ENCODE measurements at places on chromosomes 4 and X.

GRCh38 chr4:139735381-139736273 lies 70.0 kb downstream of the MGST2 start:
- no peak for DNase-seq

- no peak for DNase-seq
Measured at GRCh38 chr4:154137320-154137905, 348.5 kb upstream of the SFRP2 start.

GRCh38 chrX:110287605-110288004 lies 30.3 kb downstream of the AMMECR1 start:
- DNase-seq = no peak

- peak; percentile 30 for DNase-seq
Measured at GRCh38 chrX:20265221-20265725, 1.4 kb downstream of the RPS6KA3 start.

DNA sequence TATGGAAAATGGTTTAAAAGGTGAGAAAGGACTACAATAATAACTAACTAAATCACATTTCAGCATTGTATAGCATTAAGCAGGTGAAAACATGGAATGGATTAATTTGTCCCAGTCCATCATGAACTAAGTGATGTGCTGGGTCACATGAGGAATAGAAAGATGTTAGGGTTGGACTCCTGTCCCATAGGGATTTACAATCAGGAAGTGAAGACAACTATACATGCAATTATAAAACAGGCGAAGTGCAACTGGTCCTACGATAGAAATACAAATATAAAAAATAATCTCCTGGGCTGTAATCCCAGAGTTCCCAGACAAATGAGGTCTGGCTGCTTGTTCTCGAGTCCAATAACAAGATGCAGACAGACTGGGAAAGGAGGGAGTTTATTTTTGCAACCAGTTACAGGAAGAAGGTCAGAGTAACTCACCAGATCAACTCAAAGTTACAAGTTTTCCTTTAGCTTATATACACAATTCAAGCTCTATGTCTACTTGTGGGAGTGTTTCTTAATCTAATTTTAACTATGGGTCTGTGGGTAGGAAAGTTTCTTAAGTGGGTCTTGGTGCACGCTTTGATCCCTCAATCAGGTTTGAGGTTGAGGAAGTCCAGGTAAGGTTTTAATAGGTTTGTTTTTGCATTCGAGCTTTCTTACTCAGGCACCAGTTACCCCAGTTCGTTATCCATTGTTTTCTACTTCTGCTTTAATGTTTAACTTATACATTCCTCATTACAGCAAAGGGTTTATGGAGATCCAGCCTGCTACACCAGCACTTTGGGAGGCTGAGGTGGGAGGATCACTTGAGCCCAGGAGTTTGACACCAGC lies 50.1 kb downstream of the IGFBP7 start:
- DNase-seq = no peak

GRCh38 chr4:39169426-39169825 lies 12.9 kb upstream of the WDR19 start:
- DNase-seq = no peak

GRCh38 chr4:189988877-189989431 lies 38.1 kb downstream of the FRG2 start:
- no peak for DNase-seq

DNA sequence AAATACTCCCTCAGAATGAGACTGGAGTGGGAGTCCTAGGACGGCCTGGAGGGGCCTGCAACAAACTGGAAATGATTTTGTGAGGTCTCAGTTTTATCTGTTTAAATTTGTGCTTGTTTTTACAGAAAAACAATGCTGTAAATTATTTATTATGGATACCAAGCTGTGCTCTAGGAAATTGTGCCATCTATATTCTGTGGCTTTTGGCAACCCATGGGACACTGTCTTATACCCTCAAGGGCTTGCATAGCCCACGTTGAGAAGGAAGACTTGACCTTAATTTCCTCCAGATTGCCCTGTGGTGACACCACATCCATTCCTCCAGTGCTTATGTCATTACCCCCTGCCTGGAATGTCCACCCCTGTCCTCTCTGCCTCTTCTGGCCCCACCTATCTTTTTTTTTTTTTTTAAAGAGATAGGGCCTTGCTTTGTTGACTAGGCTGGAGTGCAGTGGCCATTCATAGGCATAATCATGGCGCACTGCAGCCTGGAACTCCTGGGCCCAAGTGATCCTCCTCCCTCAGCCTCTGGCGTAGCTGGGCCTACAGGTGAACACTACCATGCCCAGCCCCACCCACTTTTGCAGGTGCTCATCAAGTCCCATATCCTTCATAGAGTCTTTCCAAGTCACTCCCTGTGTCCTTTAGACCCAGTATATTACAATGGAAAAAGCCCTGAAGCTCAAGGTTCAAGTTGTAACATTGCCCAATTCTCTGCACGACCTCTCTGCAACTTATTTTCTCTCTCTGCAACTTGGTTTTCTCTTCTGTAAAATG lies 77.4 kb downstream of the HPRT1 start:
- DNase-seq = no peak

- DNase-seq = no peak
Measured at GRCh38 chr4:73703320-73703719, 37.0 kb upstream of the CXCL8 start.

Data from activated CD8-positive, alpha-beta memory T cell treated with anti-CD3 and anti-CD28 coated beads for 48 hours (primary cell).